ENCODE measurements at places on chromosomes 11 and 22. TPM values are rescaled to one million over a fixed set of nuclear protein-coding genes. Genes with fewer than 3 reads are reported as not detected.

Gene DMC1
- 6.3 TPM for total RNA-seq

Gene THAP12
- 38.8 TPM for total RNA-seq

Gene SOX6
- 1.4 TPM for total RNA-seq

Gene PANX3
- not detected for total RNA-seq

Gene C11orf71
- 2.2 TPM for total RNA-seq

Measured in HFFc6 (cell line).